ENCODE measurements at places on chromosomes 11 and 22.

DNA sequence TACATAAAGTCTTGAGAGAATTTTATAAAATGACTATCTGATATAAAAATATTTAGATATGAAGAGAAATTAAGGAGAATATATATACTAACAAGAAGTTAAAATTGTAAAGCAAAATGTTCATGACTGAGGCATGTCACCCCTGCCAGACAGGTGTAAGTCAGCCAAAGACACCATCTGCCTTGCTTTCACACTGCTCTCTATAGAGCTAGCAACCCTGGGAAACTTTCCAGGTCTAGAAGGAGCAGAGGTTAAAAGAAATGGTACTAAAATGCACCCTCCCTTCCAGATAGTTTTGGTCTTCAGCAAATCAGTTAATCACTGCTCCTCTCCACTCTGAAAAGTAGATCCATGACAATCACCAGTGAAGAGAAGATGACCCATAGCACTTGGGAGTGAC lies 16.5 kb downstream of the PPP2R1B start:
- no peak for DNase-seq

DNA sequence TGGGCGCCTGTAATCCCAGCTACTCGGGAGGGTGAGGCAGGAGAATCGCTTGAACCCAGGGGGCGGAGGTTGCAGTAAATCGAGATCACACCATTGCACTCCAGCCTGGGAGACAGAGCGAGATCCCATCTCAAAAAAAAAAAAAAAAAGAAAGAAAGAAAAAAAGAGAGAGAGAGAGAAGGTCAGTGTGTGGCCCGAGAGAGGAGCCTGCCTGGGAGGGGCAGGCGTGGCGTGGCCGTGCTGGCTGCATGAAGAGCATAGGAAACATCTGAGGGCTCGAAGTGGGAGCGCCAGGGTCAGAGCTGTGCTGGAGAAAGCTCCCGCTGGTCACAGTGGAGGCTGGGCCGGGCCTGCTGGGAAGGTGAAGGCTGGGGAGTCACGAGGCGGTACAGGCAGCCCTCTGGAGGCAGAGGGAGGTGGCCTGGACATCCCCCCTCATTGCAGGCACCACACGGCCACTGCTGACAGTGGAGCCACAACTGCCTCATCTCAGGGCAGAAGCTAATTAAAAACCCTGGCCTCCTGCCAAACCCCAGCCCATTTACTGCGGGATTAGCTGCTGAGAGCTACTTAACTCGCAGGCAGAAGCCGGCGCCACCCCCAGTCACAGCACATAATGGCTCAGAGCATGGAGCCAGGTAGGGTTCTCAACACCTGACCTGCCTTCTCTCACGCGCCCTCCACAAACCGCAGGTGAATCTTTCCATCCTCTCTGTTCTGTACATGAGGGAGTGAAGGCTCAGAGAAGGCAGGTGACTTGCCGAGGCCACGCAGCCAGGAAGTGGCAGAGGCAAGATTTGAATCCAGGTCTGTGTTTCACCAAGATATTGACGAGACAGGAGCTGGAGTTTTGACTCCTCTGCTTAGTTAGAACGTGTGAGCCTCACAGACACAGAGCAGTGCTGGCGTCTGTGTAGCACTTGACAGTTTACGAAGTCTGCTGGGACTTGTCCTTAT lies 32.6 kb downstream of the NFAM1 start:
- DNase-seq, result no peak

GRCh38 chr22:25048071-25048470 lies 95.6 kb downstream of the KIAA1671 start:
- DNase-seq, result no peak

- no peak for DNase-seq
These were observed 83.6 kb upstream of the PRR5 start for GRCh38 chr22:44618400-44618799.

- no peak for DNase-seq
These were observed 135.0 kb upstream of the NECTIN1 start for GRCh38 chr11:119863851-119864601.

GRCh38 chr11:12914400-12914912 lies 94.7 kb upstream of the RASSF10 start:
- DNase-seq, result no peak

GRCh38 chr11:2444821-2445745 lies at the start of gene KCNQ1:
Gene KCNQ1 (plus strand): TSS chr11:2445008. CDS start chr11:2445099, 91 bp downstream.
- DNase-seq, result no peak

DNA sequence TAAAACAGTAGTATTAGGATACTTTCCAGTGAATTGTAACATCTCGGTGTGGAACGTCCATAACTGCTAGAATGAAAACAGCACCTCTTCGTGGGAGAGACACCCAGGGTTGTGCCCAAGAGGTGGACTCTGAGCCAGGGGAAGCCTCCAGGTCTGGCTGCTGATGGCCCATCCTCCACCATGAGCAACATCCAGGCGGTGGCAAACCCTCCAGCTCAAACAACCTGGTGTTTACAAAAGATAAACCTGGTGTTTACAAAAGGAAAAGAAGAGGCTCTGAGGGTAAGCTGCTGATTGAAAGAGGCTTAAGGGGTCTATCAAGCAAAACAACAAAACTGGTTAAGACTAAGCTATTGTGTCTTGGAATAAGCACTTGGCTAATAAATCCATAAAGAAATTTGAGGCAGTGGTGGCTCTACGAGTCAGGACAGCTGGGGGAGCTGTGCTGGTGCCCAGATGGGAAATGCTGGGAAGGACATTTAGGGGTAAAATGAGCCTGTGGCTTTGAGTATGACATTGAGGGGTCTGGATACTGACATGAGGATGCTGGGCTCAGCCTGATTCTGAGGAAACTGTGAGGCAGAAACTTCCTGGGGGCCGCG lies 909.0 kb downstream of the BRD1 start:
- no peak for DNase-seq

DNA sequence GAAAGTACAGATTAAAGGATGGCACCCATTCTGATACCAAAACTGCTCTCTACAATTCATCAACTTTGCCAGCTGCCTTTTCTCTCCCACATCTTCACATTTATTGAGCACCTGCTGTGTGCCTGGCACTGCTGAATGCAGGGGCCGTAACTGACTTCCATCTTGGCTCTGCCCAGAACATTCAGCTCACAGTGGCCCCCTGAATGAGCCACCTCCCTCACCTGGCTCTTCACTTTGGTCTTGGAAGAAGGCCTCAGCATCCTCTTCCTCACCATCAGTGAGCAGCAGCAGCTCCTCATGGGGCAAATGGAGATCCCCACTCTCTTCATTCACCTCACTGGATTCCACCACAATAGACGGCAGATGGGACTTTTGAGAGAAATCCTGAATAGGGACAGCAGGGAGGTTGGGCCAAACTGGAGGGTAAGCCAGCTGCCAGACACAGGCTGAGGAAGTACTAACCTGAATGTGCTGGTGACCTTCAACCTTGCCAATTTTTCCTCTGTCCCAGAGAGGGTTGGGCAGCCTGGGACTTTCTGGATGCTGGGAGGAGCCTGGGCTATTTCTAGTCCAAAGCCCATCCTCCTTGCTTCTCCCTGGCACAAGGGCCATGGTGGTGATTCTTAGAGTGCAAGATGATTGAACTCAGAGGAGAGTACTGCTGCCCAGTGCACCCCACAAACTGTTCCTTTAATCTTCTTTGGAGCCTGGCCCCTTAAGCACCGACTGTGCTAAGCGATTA lies 1.9 kb upstream of the UQCC3 start:
- DNase-seq, result no peak

GRCh38 chr22:49617866-49618676 lies 209.6 kb downstream of the BRD1 start:
- DNase-seq, result no peak

- no peak for DNase-seq
These were observed 23.2 kb downstream of the SYT13 start for GRCh38 chr11:45262900-45263299.

- DNase-seq, result peak; percentile 77
These were observed 17.7 kb upstream of the THRSP start for GRCh38 chr11:78045851-78046485.

DNA sequence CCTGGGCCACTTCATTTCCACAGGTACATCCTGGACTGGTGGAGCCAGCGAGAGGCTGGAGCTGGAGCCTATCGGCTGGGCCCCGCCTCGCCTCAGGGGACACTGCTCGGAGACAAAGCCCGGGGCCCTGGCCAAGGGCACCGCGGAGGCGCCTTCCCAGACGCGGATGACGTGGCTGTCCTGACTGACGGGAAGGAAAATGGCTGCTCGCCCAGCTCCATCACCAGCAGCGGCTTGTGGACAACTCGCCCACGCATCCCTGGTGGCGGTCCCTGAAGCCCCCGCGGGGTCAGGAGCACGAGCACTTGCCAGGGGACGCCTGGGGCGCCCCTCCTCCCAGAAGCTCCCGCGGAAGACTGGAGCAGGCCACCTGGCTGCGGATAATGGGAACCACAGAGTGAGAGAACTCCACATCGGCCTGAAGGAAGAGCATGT lies 49.6 kb downstream of the CECR2 start:
- no peak for DNase-seq

DNA sequence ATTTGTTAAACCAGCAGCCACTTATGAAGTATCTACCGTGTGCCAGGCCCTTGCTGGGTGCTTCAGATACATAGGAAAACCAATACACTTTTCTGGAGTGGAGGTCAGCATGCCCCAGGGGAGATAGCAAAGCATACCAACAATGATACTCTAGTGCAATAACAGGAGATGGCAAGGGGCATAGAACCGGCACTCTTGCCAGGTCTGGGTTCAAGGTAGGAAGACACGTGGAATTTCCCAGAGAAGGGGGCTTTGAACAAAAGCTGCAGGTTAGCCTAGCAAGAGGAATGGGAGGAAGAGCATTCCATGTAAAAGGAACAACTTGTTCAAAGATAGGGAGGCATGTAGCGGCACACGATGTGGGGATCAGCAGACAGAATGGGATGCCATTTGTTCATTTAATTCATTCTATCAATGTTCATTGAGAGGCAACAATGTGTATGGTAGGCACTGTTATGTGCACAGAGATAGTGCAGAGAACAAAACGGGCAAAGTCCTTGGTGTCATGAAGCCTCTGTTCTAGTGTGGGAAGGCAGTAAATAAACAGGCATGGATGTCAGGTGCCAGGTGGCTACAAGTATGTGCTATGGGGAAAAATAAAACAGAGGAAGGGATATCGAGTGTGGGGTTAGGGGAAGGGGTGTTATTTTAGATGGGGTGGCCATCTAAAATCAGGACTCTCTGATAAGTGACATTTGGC lies 162.6 kb upstream of the E2F8 start:
- no peak for DNase-seq

DNA sequence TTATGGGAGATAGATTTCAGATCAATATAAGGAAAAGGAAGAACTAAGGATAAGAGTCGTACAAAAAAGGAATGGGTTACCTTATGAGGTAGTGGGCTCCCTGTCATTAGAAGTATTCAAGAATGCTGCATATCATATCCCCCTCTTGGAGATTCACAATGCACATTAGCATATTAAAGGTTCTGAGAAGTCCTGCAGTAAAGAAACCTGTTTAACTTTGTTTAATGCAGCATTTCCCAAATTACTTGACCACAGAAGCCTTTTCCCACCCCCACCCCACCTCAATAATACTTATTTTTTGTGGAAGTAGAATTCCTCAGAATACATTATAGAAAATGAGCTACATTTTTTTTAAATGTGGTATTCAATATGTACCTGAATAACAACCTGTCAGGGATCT lies 30.9 kb downstream of the PHF21A start:
- no peak for DNase-seq

- no peak for DNase-seq
These were observed 1.5 kb downstream of the IGSF9B start for GRCh38 chr11:133955081-133955891.

GRCh38 chr11:35907648-35908431 lies 36.0 kb upstream of the LDLRAD3 start:
- DNase-seq, result no peak

DNA sequence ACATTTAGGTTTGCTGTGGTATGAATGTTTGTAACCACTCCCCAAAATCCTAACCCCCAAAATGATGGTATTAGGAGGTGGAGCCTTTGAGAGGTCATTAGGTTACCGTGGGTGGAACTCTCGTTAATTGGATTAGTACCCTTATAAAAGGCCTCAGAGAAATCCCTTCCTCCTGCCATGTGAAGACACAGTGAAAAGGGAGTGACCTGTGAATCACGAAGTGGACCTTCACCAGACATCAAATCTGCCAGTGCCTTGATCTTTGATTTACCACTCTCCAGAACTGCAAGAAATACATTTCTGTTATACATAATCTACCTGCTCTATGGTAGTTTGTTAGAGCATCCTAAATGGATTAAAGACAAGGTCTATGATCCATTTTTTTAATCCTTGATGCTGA lies 12.6 kb upstream of the PICALM start:
- no peak for DNase-seq

DNA sequence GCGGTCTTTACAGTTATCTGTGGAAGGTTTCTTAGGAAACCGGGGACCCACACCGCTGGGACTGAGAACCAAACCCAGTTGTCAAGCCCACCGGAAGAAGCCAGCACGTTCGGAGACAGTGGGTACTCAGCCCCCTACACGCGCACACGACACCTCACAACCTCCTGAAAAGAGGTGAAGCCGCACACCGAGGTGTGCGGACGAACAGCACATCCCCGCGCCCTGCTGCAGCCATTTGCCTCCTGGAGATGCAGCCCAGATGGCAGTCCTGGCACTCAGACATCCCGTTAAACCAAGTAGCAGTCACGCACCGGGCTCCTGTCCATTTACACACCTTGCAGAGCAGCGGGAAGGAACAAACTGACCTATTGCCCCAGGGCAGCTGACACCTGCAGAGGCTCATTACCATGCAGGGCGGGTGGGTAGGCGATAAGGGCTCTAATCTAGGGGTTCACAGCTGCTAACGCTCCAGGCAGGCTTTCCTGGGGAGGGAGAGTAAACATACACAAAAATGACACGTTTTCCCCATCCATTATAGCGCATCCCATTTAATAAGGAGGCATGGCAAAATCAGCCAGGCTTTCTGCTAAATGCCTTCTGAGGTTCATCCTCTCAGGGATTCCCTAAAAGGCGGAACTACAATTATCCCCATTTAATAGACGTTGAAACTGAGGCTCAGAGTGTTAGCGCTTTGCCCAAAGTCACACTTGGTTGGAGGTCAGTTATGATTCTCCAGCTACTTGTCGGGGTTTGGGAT lies 864 bp upstream of the EHBP1L1 start:
- DNase-seq, result no peak

GRCh38 chr11:100557830-100558611 lies 129.1 kb upstream of the ARHGAP42 start:
- DNase-seq, result no peak

- DNase-seq, result no peak
These were observed 13.0 kb upstream of the GNAZ start for GRCh38 chr22:23057331-23057730.

DNA sequence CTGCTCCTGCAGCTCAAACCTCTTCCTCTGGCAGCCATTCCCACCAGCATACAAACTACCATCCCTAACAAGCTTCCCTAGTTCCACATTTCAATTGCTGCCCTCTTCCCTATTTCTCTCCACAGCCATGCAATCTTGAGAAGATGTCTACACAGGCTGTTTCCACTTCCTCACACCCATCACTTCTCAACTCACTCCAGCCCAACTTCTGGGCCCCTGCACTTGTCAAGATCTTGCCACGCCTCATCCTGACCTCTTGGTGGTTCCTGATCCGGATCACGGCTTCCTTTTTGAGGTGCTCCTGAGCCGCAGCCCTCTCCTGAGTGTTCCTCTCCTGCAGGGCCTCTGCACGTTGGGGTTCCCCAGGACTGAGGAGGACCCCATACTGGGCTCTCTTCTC lies 22.6 kb downstream of the RPL27A start:
- DNase-seq, result no peak
